ENCODE measurements at places on chromosomes 6 and 20. TPM values are rescaled to one million over a fixed set of nuclear protein-coding genes. Genes with fewer than 3 reads are reported as not detected.

DNA sequence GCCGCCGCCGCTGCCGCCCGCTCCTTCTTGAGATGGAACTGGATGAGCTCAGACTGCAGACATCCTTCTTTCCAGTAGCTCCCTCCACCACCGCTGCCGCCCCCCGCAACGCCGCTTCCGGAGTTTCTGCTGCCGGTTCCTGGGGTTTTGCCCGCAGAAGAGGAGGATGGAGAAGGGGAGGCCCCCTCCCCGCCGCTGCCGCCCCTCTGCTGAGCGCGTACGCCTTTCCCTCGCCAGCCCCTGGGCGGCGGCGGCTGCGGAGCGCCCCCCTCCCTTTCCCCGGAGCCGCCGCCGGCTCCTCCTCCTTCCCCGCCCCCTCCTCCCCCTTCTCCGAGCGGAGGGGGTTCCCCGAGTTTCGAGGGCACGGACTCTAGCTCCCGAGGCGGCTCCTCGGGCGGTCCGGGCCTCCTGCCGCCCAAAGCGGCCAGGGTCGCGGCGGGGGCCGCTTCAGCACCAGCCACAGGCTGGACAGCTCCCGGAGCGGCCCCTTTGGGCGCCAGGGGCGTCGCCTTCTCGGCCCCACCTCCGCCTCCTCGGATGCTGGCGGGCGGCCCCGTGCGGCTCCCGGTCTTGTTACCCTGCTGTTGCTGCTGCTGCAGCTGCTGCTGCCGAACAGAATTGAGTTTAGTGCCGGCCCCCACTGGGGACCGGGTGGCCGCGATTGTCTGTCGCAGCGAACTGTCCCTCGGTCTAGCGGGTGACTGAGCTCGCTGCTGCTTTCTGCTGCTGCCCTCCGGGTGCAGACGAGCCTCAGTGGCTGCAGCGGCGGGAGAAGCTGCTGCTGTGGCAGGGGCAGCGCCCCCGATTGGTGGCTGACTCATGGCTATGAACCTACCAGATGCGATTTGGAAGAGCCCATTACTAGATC is 3.1 kb downstream of the MTCL3 start:
- peak; percentile 87 for DNase-seq

APOM gene
- total RNA-seq = 0.85 TPM

DNA sequence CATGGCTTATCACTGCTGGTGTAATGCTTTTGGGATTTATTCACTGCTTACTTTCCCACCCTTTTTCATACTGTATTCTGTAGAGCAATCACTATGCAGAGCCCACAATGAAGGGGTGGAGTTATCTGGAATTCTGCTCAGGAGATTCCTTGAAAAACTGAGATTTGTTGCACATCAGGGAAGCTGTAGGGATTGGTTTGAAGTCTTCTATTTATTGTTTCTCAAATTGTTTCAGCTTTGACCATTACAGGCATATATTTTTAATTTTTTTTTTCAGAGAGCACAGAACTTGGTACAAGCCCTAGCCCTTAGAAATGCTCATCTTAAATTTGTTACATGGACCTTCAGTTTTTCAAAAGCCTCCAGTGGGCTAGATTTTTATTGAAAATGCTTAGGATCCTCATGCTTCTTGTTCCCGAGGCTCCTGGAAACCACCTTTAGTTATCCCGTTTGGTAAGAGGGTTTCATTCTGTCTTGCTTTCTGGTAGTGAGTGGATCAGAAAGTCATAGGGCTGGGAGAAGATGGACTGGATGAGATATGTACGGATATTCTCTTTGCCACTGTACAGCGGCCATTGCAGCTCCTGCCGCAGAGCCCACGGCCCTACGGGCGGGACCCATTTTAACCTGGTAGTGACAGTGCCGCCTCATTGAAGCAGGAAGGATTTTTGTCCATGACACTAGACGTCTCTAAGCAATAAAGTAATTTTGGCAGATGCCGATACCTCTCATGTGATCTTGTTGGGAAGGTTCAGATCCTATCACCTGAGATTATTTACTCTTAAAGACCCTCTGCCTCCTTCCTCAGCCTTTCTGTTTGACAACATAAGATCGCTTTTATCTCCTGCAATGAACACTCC is 45.3 kb upstream of the ZNF184 start:
- DNase-seq = no peak

HLA-DOB gene
- 0.56 TPM for total RNA-seq

GRCh38 chr6:118216751-118217150 is 309.7 kb downstream of the SLC35F1 start:
- DNase-seq = no peak

TPX2 gene
- 51.0 TPM for total RNA-seq

PRKN gene
- total RNA-seq = 5.1 TPM

MRPS10 gene
- 31.7 TPM for total RNA-seq

All from chondrocyte (in vitro differentiated cells).